ENCODE measurements at places on chromosomes 2 and 18.

- no peak for DNase-seq
Observed at GRCh38 chr2:118834440-118834810, 13.0 kb downstream of the EN1 start.

- no peak for DNase-seq
Observed at GRCh38 chr2:9779596-9780264, 63.5 kb upstream of the TAF1B start.

GRCh38 chr2:121260370-121261154 lies 24.4 kb downstream of the TFCP2L1 start:
- DNase-seq, result no peak

DNA sequence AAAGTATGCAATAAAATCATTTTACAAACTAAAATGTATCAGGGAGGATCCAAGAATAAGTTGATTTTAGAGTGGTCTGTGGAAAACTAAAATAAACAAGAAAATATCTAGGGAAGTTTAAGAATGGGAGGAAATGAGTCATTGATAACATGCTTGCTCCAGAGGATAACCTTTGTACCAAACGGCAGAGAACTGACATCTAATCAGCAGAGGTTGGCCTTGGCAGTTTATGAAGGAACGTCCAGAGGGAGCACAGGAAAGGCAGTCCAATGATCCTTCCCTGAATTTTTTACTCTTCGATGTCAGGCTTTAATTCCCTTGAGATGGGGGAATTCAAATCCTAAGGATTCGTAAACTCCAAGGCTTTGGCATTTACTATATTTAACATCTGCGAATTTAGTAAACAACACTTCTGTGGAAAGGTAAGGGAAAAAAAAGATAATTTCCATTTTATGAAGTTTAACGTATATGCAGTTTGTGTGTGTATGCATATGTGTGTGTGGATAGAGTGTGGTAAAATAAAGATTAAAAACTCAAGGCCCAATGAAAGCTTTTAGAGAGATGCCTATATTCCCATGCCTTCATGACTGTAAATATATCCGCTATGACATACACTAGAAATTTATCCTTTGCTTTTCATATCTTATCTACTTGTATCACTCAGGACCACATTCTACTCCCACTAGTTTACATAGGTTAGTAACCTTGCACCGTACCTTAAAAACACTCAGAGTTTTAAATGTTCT lies 8.7 kb upstream of the INPP1 start:
- no peak for DNase-seq

GRCh38 chr2:155690785-155691184 lies 641.7 kb downstream of the NR4A2 start:
- DNase-seq, result no peak

All from activated CD4-positive, alpha-beta T cell treated with anti-CD3 and anti-CD28 coated beads for 4 hours (primary cell).